H9 (cell line): ENCODE measurements at places on chromosomes 16 and 17. TPM values are rescaled to one million over a fixed set of nuclear protein-coding genes. Genes with fewer than 3 reads are reported as not detected.

DNA sequence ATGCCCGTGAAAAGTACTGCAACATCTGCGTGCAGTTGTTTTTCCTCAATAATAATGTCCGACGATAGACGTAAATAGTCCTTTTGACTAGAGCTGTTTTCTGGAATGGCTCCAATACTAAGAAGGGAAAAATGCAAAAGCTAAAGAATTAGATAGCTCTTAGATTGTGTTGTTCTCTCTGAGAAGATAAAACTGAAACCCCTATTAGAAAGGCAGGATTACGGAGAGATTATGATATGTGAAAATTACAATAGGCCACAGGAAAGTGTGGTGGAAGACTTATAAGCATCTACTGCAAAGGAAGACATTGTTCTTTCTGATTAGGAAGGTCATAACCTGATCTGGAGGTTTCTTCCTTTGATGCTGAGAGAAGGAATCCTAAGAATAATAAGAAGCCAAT is 33.5 kb upstream of the KCNJ16 start:
- DNase-seq = no peak

- DNase-seq = no peak
Observed at GRCh38 chr16:1614456-1615102, 2.4 kb downstream of the CRAMP1 start.

- DNase-seq = no peak
Observed at GRCh38 chr16:64398793-64399192, 723.1 kb downstream of the CDH11 start.

DNA sequence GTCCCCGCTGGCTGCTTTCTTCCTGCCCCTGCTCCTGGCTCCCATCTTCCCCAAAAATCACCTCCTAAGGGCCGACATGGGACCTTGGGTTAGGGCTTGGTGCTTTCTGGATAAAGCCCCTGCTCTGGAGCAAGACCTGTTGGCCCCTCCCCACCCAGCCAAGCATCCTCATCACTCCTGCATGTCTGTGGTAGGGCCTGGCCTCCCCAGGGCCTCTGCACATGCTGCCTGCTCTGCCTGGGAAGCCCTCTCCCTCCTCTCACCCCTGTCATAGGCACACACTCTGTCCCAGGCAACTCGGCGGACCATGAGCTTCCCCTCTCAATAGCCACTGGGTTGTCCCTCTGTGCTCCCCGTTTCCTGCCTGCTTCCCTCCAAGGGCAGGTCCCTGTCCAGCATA is 35.2 kb downstream of the CFAP20 start:
- no peak for DNase-seq

GRCh38 chr16:81238296-81239011 is at the start of gene BCO1:
BCO1 (plus strand) TSS chr16:81238689; CDS start chr16:81238909, 220 bp downstream.
- DNase-seq = peak; percentile 39

The GABARAP gene
- 261 and 266 TPM in 2 replicates for total RNA-seq
